Peyer's patch (tissue), 4 donors: ENCODE measurements at places on chromosomes 11 and 22.

DNA sequence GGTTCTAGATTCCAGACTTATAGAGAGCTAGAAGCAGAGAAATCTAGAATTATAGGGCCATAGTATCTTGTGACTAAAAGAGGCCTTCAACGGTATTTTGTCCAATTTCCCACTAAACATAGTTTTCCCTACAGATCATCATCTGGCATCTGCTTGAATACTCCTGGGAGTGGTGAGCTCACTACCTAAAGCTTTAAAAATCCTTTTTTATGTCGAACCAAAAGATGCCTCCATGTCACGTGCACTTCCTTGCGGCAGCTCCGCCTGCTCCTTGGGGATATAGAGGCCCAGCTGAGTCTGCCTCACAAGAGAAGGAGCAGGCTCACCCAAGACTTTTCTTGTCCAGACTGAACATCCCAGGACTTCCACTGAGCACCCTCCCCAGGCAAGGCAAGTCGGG is 4.3 kb upstream of the MB start:
- no peak for DNase-seq

- no peak for DNase-seq
Measured at GRCh38 chr11:29751618-29752017, 265.2 kb downstream of the KCNA4 start.

GRCh38 chr22:47065756-47066615 is 303.5 kb downstream of the TBC1D22A start:
- no peak for DNase-seq

GRCh38 chr22:22609291-22609690 is 35.1 kb upstream of the GGTLC2 start:
- DNase-seq, result no peak

GRCh38 chr11:103906291-103906867 is 130.1 kb upstream of the DDI1 start:
- no peak for DNase-seq

GRCh38 chr22:44549701-44550100 is 51.7 kb upstream of the RTL6 start:
- no peak for DNase-seq
